ENCODE measurements at places on chromosomes 2 and 18. TPM values are rescaled to one million over a fixed set of nuclear protein-coding genes. Genes with fewer than 3 reads are reported as not detected.

CPS1 gene
- polyA plus RNA-seq: 1.5 TPM

GALNT3 gene
- 5.3 TPM for polyA plus RNA-seq

DNA sequence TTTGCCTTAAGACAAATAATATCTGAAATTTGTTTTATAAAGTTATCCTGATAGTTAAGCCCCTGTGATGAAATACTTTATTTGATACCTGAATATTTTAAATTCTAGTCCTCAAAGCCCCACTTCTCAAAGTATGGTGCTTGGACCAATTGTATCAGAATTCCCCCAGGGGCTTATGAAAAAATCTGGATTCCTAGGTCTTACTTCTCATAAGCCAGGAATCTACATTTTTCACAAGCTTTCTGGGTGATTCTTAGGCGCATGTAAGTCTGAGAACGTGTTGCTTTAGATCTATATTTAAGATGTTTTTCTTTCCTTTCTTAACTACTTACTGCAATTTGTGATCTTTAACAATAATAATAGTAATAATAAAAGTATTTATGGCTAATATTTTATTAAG lies 53.1 kb downstream of the MYO1B start:
- no peak for DNase-seq

DNA sequence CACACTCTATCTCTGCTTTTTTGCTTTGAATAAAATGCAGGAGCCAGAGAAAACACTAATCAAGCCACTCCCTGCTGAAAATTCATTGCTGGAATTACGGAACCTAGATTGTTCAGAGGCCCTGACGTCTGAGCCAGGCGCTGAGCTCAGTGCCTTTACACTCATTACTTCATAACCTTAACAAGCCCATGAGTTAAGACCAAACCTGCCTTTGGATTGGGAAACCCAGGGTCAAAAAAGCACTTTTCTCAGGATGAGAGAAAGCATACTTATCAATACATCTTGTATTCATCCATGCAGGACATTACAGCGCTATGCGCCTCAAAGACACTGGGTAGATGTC lies 762 bp downstream of the INO80C start:
- DNase-seq: peak; percentile 43

DNA sequence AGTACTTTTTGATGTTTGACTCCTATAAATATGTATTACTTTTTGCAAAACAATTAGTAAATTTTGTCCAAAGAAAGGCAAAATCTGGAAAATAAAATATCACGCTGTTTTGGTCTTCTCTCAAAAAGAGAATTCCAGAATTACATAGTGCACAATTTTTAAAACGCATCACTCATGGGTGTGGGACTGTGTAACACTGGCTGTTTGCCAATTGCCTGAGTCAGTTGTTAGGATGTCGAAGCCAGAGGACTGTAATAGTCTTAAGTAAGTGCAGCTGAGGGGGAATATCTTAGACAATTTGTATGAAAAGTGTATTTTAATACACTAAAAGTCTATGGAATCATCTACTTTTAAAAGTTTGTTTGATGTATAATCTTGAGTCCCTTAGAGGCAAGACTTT lies 24.1 kb upstream of the EPHA4 start:
- DNase-seq: no peak

GRCh38 chr2:238255151-238255551 lies 15.3 kb upstream of the HES6 start:
- no peak for DNase-seq

IL36B gene
- not detected for polyA plus RNA-seq

DNA sequence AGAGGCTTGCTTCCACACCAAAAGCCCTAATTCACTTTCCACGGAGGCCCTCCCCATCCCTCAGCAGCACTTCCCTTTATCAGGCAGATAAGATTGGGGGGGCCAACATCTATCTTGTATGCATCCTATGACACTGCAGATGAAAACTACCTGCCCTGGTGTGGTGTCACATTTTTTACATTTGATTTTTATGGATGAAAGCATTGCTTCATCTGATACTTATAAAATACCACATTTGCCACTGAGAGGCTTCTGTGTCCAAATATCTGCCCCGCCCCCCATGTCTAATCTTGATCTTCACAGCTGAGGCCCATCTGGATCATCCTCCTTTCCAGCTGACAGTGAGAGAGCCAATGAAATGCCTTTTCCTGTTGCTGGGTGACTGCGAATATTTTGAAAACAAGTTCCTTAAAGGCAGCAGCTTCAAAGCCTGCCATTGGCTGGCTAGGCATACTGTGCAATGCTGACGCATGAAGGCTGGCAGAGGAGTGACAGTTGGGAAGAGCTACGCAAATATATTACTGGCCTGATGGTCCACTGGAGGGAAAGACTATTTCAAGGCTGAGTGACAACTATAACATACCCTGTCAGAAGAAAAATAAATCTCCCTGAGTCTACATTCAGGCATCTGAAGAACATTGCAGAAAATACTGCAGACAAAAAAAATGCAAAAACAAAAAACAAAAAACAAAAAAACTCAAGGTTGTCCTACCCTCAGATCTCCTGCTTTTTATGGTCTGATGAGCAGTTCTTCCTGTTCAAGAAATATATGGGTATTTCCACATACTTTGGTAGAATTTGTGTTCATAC lies 318.7 kb downstream of the PDE11A start:
- peak; percentile 93 for DNase-seq

- peak; percentile 26 for DNase-seq
Observed at GRCh38 chr2:166057370-166058164, 70.3 kb downstream of the SCN1A start.

DNA sequence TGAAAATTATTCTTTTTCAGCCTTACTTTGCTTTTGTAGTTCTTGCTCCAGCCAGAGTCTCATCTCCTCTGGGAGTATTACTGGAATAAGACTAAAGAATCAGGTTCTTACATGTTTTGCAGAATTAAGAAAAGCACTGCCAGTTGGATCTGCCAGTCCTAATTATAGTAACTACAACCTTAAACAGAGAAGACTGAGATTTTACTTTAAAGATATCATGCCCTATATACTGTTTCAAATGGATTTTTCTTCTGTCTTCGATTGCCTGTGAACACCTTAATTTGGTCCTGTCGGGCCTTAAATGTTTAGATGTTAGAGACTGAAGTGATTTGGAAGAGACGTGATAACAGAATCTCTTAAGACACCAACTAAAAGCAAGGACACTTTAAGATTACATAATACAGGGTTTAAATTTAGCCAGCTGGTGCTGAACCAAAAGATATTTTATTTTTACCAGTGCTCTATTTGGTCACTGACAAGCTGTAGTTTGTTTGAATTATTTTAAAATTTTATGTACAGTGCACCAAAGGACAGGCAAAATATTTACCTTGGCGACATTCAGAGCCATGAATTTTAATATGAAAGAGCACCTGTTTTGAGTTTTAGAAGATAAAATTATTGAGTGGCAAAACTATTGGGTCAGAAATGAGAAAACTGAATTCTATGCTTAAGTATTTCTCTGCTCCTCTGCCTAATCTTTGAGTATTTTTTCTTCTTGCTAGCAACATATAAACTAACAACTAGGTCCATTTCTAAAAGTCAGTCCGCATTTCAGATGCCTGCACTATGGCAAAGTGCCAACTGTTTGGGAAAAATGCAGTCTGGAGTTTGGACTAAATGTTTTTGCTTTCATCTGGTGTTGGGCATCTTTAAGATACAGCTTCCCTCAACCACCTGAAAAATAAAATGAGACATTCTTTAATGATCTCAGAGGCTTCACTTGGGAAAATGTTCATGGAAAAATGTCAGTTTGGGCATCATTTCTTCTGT lies 300.0 kb downstream of the XIRP2 start:
- no peak for DNase-seq

POTEC gene
- polyA plus RNA-seq: not detected

GRCh38 chr2:95261602-95262001 lies 12.6 kb upstream of the PROM2 start:
- DNase-seq: no peak

GRCh38 chr2:212242724-212243123 lies 295.9 kb downstream of the ERBB4 start:
- DNase-seq: peak; percentile 42

DNA sequence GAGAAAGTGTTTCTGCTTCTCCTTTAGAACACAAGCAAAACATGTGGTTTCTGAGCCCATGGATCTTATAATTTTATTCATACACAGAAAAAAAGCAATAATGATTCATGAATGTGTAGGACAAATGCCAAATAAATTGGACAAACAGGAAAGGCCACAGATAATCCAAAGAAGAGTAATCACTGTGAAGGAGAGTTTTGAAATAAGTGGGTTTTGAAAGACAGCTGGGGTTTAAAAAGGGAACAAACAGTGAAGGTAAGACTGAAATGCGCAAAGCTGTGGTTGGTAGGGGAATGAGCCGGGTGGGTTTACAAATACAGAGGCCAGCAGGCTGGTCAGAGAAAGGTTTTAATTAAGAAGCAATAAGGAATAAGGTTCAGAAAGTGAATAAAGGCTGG lies 50.0 kb upstream of the MBOAT2 start:
- DNase-seq: no peak

GRCh38 chr2:233013027-233013461 lies at the start of gene NGEF:
Gene NGEF (minus strand): TSS chr2:233013256. CDS start chr2:232974890, 38,366 bp downstream.
- DNase-seq: no peak

MATN3 gene
- 2.0 TPM for polyA plus RNA-seq

GRCh38 chr2:220756653-220757052 lies 815.5 kb downstream of the EPHA4 start:
- no peak for DNase-seq

DSC2 gene
- 0.22 TPM for polyA plus RNA-seq

DNA sequence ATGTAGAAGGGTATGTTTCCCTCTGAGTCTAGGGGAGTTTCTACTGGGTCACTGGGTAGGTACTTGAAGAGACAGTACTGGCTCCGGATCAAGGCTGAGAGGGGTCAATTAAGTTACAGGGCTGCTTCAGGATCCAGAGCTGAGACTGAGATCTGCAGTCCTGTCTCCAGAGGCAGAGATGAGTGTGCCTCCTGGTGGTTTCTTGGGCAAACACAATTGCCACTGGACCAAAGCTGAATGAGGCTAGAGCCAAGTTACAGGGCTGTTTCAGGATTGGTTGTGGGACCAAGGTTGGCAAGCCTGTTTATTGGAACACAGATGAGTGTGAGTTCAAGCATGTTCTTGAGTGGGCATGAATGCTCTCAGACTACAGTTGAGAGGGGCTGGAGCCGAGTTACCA lies 157.9 kb downstream of the ADCYAP1 start:
- no peak for DNase-seq

RAD51AP2 gene
- not detected for polyA plus RNA-seq

SRD5A2 gene
- not detected for polyA plus RNA-seq

DNA sequence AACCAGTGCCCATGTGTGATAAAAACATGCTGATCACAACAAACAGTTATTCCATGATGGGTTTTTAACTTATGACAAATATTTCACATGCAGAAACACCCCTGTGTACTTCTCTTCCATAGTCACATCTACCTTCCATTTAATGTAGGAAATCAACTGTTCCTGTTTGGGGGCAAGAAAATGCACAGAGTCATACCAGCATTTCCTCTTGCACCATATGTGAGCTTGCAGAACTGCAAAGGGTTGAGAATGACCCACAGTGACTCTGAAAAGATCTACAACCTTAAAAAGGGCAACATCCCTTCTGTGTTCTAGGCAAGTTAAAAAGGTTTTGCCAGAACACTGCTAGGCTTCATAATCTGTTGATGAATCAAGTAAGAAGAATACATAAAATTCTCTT lies 9.9 kb downstream of the BMP10 start:
- no peak for DNase-seq

ASPRV1 gene
- 4.1 TPM for polyA plus RNA-seq

DNA sequence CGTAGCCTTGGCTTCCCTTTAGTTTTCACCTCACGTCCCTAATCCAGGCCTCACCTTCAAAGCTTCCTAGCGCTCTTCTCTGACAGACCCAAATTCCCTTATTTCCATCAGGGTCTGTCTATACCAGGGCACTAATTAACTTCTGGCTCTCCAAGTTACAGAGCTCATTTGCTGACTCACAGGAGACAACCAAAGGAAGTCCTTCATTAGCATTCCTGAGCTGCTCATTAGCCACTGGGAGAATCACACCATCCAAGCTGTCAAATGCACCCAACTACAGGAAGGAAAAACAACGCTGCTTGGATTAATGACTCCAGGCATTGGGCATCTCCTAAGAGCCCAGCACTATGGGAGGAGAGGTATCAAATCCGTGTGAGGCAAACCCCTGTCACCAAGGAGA lies 109.8 kb upstream of the ALK start:
- peak; percentile 73 for DNase-seq

All from brain (organoid and tissue), 16 donors.